ENCODE measurements at places on chromosomes 16 and 17.
A peak's percentile ranks its signal among the peaks of the same experiment; 100 is the strongest.

- no peaks in the 10 kb centered on the region for H3K27me3 ChIP-seq
- H3K4me3 ChIP-seq: no peak overlapping the region
- H3K4me1 ChIP-seq: peaks cover 53% of the 10 kb centered on the region
- H3K27ac ChIP-seq: no peak overlapping the region
- no peak for ATAC-seq
These were observed 31.7 kb downstream of the ZFPM1 start for GRCh38 chr16:88484505-88485365.

- no peaks in the 10 kb centered on the region for H3K27me3 ChIP-seq
- H3K4me1 ChIP-seq: peaks cover 15% of the 10 kb centered on the region
- no peak overlapping the region for H3K4me3 ChIP-seq
- ATAC-seq: no peak
- H3K27ac ChIP-seq: no peak overlapping the region
These were observed 227.8 kb downstream of the CCDC182 start for GRCh38 chr17:57517273-57517631.

- H3K27ac ChIP-seq: no peak overlapping the region
- no peaks in the 10 kb centered on the region for H3K36me3 ChIP-seq
- no peak overlapping the region for H3K4me3 ChIP-seq
- H3K27me3 ChIP-seq: no peaks in the 10 kb centered on the region
- H3K4me1 ChIP-seq: no peaks in the 10 kb centered on the region
These were observed 136.0 kb upstream of the WSB1 start for GRCh38 chr17:27157898-27158297.

GRCh38 chr16:24217461-24217860 is 38.7 kb upstream of the CACNG3 start:
- no peak for ATAC-seq
- no peak overlapping the region for H3K4me3 ChIP-seq
- H3K27ac ChIP-seq: no peak overlapping the region
- H3K27me3 ChIP-seq: no peaks in the 10 kb centered on the region
- H3K4me1 ChIP-seq: no peaks in the 10 kb centered on the region

GRCh38 chr17:48110761-48111160 is 3.2 kb downstream of the SNX11 start:
- peak overlapping the region; percentile 89 for H3K27ac ChIP-seq
- peaks cover 24% of the 10 kb centered on the region for H3K36me3 ChIP-seq
- ATAC-seq: no peak
- peak overlapping the region; percentile 97 for H3K4me3 ChIP-seq

DNA sequence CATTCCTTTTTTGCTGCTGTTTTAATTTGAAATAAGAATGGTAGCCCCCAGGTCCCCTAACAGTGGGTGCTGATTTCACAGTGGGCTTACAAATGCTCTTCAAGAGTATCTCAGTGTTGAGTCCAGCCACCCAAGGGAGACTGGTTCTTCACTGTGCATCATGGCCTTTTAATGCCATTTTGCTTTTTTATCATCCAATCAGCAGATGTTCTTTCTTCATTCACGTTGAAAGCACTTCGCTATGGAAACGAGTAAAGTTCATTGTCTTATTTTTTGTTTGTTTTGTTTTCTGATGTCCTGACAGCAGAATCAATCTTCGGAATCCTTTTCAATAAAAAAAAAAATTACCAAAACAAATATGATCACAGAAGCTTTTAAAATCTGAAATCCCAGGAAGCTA is 429.0 kb downstream of the MAF start:
- no peaks in the 10 kb centered on the region for H3K4me1 ChIP-seq
- no peak for ATAC-seq
- H3K27ac ChIP-seq: no peak overlapping the region
- H3K36me3 ChIP-seq: peaks cover 7% of the 10 kb centered on the region
